Mesothelial cell of epicardium (in vitro differentiated cells): ENCODE measurements at places on chromosomes 16 and 17. TPM values are rescaled to one million over a fixed set of nuclear protein-coding genes. Genes with fewer than 3 reads are reported as not detected.
A peak's percentile ranks its signal among the peaks of the same experiment; 100 is the strongest.

MMP28 gene
- 0.34 to 0.86 TPM in 2 of 3 replicates, not detected in the other for total RNA-seq

DNA sequence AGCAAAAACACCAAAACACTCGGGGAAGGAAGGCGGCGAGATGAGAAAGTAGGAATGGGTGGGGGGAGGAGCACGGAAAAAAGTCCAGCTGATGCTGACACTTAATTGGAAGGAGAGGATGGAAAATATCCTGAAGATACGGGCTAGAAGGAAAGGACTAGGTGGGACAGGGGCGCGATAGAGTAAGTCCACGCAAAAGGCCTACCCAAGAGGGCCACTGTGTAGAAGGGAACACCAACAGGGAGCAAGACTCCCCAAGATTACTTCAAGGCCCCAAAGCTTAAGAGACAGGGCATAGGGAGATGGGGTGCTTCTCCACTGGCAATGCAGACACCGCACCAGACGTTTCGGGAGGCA is 736 bp downstream of the APPBP2 start:
- peaks cover 30% of the 10 kb centered on the region for H3K4me1 ChIP-seq
- no peaks in the 10 kb centered on the region for H3K27me3 ChIP-seq
- H3K4me3 ChIP-seq: peak overlapping the region; percentile 94
- H3K36me3 ChIP-seq: peaks cover 21% of the 10 kb centered on the region
- H3K27ac ChIP-seq: peak overlapping the region; percentile 100

DNA sequence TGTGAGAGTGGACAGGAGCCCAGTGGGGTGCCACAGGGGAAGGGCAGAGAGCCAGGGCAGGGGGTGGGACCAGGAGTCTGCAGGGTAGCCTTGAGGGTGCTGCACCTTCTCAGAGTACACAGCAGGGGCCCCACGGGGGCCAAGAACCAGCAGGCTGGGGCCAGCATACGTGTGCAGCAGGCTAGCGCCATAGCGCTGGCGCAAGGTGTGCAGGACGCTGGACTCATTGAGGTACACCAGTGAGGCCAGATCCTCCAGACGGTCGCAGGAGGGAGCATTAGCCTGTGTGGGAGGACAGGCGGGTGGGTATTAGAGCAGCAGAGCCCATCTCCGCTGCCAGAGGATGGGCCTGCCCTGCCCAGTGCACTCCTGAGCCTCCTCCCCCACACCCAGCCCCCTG is 58.8 kb downstream of the MYO18A start:
- DNase-seq: no peak
- H3K4me3 ChIP-seq: no peak overlapping the region
- H3K27ac ChIP-seq: no peak overlapping the region
- H3K36me3 ChIP-seq: peaks cover 5% of the 10 kb centered on the region
- no peaks in the 10 kb centered on the region for H3K4me1 ChIP-seq

DNA sequence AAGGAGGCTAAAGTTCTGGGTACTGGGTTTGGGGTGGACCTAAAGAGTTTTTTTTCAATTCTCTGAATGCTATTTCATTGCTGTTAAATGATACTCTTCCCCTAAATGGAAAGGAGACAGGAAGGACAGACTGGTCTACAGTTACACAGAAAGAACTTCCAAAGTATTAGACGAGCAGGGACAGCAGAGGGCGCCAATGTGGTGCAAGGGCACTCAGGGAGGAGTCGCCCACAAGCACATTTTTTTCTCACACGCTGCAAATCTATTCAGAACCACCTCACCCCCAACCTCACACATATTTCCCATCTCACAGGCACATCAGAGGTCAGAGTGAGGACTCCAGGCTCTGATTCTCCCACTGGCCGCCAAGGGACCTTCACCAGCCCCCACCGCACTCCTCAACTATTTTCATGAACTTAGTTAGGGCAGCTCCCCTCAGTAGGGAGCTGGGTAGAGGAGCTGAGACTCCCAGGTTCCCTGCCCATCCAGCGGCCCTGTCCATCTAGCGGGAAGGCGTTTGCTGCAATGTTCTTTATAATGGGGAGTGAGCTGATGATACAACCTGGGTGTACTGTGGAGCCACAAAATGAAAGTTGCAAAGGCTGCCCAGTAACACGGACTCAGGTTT is 6.8 kb upstream of the CA4 start:
- H3K36me3 ChIP-seq: no peaks in the 10 kb centered on the region
- DNase-seq: peak; percentile 80
- H3K27ac ChIP-seq: peak overlapping the region; percentile 44

- H3K4me3 ChIP-seq: peak within 1 kb of the TSS; percentile 50
- H3K36me3 ChIP-seq: no peaks in the 10 kb centered on the region
- no peak within 1 kb of the TSS for H3K27ac ChIP-seq
- H3K4me1 ChIP-seq: peaks cover 6% of the 10 kb centered on the region
These were observed at the start of gene SCNN1B for GRCh38 chr16:23302045-23302956. Gene SCNN1B (plus strand): TSS chr16:23302302. CDS start chr16:23348600, 46,298 bp downstream.

DNA sequence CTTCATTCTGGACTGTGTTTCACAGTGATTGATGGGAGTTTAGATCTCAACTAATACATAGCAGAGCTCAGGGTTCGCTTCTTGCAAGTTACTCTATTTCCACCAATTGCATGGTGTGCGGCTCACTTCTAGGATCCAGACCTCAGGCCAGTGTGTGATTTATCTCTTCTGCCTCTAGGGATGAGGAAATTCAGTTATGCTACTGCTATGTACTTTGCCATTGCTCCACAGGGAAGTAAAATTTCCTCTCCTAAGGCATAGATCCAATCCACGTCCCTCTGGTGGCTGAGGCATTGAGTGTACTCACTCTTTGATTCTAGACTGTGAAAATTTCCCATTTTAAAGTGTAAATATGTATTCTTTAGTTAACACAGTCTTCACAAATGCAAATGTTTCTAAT is 214.1 kb downstream of the HS3ST3B1 start:
- H3K4me1 ChIP-seq: no peaks in the 10 kb centered on the region
- H3K27ac ChIP-seq: no peak overlapping the region
- peaks cover 4% of the 10 kb centered on the region for H3K27me3 ChIP-seq
- H3K4me3 ChIP-seq: no peak overlapping the region
- no peak for DNase-seq
- H3K36me3 ChIP-seq: no peaks in the 10 kb centered on the region

DNA sequence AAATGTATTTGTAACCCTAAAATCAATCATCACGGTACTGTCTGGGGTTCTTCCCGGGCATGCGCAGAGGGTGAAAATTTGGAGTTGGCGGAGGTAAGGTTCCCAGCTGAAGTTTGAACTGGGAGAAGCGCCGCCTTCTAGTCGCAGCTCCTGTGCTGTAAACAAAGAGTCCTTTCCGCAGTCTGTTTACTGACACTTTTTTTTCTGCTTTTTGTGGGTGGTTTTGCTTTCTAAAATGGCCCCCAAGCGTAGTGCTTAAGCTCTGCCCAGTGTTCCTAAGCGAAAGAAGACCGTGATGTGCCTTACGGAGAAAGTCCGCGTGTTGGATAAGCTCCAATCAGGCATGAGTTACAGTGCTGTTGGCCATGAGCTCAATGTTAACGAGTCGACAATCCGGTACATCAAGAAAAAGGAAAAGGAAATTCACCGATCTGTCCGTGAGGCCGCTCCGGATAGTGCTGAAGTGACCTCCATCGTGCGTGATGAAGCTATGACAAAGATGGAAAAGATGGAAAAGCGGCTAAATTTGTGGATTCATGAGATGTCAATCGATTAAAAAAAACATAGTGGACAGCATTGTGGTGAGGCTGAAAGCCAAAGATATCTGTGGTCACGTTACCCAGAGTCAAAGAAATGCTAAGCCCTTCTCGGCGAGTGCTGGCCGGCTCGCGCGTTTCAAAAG is 570 bp upstream of the CFDP1 start:
- peaks cover 4% of the 10 kb centered on the region for H3K36me3 ChIP-seq
- H3K4me3 ChIP-seq: peak overlapping the region; percentile 71
- H3K27me3 ChIP-seq: no peaks in the 10 kb centered on the region
- H3K27ac ChIP-seq: peak overlapping the region; percentile 96

CARD14 gene
- total RNA-seq: 5.4 to 6.9 TPM (median 6.8 TPM) in 3 replicates

DNA sequence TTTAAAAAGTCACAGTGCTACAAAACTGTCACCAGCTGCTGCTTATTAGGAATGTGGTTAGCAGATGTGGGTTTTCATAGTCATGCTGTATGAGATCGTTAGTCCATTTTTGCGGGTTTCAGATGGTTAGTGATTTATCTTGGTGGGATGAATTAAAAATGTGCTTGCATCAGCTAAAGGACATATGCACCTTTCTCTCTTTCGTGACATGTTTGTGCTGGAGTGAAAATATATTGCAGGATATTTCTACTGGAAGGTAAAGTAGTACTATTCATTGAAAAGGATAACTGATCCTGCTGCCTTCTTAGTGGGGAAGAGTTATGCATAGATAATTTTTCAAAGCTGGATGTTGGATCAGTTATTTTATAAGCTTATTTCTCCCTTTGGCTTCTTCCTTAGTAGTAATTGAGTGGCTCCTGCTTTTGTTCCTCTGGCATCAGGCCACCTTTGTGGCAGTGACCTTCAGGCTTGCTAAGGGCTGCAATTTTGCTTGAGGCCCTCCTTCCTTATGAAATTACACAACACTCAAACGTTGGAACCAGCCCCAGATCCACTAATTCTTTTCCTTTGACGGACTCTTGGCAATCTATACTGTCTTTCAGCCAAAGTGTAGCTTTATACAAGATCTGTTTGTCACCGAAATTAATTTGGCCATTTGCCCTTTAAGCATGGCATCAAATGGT is 7.5 kb upstream of the SNTB2 start:
- H3K27ac ChIP-seq: peak overlapping the region; percentile 87
- DNase-seq: no peak
- no peak overlapping the region for H3K4me3 ChIP-seq
- H3K27me3 ChIP-seq: no peaks in the 10 kb centered on the region
- H3K4me1 ChIP-seq: peaks cover 20% of the 10 kb centered on the region

DNA sequence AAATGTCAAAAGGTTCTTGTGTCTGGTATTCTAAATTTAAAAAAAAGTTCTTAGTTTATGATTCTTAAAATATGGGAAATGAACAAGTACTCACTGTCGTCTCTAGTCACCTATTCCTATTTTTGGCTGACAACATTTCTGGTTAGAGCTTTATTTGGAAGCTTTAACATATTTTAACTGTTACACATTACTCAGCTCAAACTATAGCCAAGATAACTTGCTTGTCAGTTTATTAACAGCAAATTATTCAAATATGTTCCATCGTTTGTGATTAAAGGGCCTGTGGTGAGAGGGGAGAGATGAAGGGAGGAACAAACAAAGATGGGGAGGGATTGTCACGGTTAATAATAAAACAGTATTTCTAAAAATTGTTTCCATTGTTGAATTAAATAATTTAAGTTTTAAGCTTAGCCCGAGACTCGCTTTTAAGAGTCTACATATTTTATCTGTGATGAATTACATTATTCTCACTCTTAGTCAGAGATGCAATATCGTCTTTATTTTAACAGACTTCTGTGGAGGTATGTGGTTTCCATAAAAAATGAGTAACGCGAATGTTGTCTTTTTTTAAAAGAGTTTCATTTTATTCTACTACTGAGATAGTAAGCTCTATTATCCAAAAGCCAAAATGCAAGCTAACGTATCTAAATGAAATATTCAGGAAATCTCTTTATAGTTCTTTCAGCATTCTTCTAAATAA is 321.9 kb upstream of the PMFBP1 start:
- H3K27ac ChIP-seq: no peak overlapping the region
- H3K4me1 ChIP-seq: peaks cover 3% of the 10 kb centered on the region
- DNase-seq: no peak
- H3K36me3 ChIP-seq: no peaks in the 10 kb centered on the region
- no peaks in the 10 kb centered on the region for H3K27me3 ChIP-seq
- H3K4me3 ChIP-seq: no peak overlapping the region

GRCh38 chr17:78879635-78880186 is 23.3 kb downstream of the CEP295NL start:
- H3K4me3 ChIP-seq: peak overlapping the region; percentile 15
- H3K4me1 ChIP-seq: peaks cover 48% of the 10 kb centered on the region
- DNase-seq: no peak

GRCh38 chr16:73323880-73324279 is 276.0 kb upstream of the ZFHX3 start:
- H3K4me3 ChIP-seq: no peak overlapping the region
- no peak for DNase-seq
- H3K36me3 ChIP-seq: no peaks in the 10 kb centered on the region

GRCh38 chr16:67157892-67158635 is 1.6 kb downstream of the TRADD start:
- DNase-seq: no peak
- peak overlapping the region; percentile 51 for H3K4me3 ChIP-seq
- no peaks in the 10 kb centered on the region for H3K36me3 ChIP-seq
- peaks cover 94% of the 10 kb centered on the region for H3K27me3 ChIP-seq
- H3K27ac ChIP-seq: no peak overlapping the region

- H3K4me1 ChIP-seq: peaks cover 8% of the 10 kb centered on the region
- H3K36me3 ChIP-seq: peaks cover 16% of the 10 kb centered on the region
- no peak overlapping the region for H3K27ac ChIP-seq
- no peak for DNase-seq
- no peaks in the 10 kb centered on the region for H3K27me3 ChIP-seq
These were observed 3.9 kb downstream of the VPS35L start for GRCh38 chr16:19559242-19559910.

MYOCD gene
- total RNA-seq: 10.3 to 13.0 TPM (median 11.4 TPM) in 3 replicates

DNA sequence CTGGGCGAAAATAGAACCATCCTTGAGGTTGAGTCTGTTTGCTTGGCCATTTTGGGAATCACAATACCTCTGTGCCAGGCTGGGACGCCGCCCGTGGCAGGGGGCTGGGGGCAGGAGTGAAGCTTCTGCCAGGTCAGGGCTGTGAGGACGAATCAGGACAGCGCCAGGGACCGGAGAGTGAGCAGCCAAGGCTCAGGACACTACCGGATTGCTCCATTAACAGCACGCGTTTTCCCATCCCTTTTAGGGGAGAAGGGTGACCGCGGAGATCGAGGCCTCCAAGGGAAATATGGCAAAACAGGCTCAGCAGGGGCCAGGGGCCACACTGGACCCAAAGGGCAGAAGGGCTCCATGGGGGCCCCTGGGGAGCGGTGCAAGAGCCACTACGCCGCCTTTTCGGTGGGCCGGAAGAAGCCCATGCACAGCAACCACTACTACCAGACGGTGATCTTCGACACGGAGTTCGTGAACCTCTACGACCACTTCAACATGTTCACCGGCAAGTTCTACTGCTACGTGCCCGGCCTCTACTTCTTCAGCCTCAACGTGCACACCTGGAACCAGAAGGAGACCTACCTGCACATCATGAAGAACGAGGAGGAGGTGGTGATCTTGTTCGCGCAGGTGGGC is 23.4 kb downstream of the C1QTNF1 start:
- no peak overlapping the region for H3K27ac ChIP-seq
- H3K4me1 ChIP-seq: peaks cover 7% of the 10 kb centered on the region
- H3K27me3 ChIP-seq: peaks cover 12% of the 10 kb centered on the region
- H3K36me3 ChIP-seq: peaks cover 2% of the 10 kb centered on the region

DNA sequence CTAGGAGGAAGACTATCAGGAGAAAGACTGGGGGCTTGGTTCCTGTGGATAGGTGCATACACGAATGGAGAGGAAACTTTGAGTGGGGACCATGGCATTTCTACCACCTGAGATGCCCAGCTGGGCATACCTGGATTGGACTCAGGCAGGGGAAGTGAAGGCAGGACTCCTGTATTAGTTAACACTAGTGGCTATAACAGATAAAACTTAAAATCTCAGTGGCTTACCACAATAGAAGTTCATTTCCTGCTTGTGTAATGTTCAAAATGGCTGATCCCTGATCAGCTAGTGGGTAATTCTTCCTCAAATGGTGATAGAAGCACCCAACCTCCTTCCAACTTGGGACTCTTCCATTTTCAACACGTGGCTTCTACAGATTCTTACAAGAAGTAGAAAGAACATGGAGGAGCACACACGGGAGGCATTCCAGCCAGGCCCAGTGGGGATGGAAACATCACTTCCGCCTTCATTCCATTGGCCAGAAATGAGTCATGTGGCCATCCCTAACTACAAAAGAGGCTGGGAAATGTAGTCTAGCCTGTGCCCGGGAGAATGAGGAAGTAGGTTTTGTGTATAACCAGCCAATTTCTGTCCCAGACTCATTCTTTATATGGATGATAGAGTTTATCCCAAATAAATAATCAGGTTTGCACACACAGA is 112.1 kb downstream of the UTP18 start:
- DNase-seq: no peak
- no peaks in the 10 kb centered on the region for H3K4me1 ChIP-seq

PRRT2 gene
- 24.6 to 25.5 TPM (median 24.7 TPM) in 3 replicates for total RNA-seq
